ENCODE measurements at places on chromosomes 2 and 18. TPM values are rescaled to one million over a fixed set of nuclear protein-coding genes. Genes with fewer than 3 reads are reported as not detected.

The GPR155 gene
- 0.39 TPM for total RNA-seq

The FOXI3 gene
- not detected for total RNA-seq

The GALNT3 gene
- total RNA-seq = 0.11 TPM

The ZNF407 gene
- 2.4 TPM for total RNA-seq

The DOK6 gene
- total RNA-seq = not detected

The STON1 gene
- 0.39 TPM for total RNA-seq

The GREB1 gene
- 3.7 TPM for total RNA-seq

The PDCL3 gene
- 36.6 TPM for total RNA-seq

The PMS1 gene
- total RNA-seq = 8.0 TPM

The CCDC150 gene
- 5.6 TPM for total RNA-seq

Measured in A549 treated with ZK216348 at 1 μM for 4 hours (cell line).